ENCODE measurements at places on chromosomes 4 and X.

GRCh38 chrX:118156254-118156952, 39.8 kb upstream of the KLHL13 start:
- DNase-seq, result no peak

GRCh38 chr4:152515678-152516077, 20.2 kb downstream of the FBXW7 start:
- DNase-seq, result peak; percentile 68

DNA sequence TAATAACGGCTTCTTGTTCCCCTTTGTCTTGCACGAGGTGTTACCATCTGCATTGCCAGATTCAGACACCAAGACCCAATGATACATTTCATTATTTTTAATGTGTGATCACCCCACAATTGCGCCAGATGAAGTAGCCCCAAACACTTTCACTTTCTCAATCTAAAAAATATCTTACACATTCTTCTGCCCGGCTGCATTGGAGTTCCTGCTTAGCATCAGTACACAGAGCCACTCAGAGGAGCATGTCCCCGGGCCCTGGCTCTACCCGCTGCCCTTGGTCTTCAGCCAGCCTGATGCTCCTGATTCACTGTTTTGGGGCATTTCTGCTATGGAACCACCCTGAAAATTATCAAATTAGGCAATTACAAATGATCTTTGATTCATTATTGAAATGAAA, 66.0 kb upstream of the TENM3 start:
- no peak for DNase-seq

- no peak for DNase-seq
These were observed 10.1 kb downstream of the TKTL1 start for GRCh38 chrX:154305541-154306205.

- no peak for DNase-seq
These were observed 381.5 kb upstream of the GALNT7 start for GRCh38 chr4:172787111-172787510.

DNA sequence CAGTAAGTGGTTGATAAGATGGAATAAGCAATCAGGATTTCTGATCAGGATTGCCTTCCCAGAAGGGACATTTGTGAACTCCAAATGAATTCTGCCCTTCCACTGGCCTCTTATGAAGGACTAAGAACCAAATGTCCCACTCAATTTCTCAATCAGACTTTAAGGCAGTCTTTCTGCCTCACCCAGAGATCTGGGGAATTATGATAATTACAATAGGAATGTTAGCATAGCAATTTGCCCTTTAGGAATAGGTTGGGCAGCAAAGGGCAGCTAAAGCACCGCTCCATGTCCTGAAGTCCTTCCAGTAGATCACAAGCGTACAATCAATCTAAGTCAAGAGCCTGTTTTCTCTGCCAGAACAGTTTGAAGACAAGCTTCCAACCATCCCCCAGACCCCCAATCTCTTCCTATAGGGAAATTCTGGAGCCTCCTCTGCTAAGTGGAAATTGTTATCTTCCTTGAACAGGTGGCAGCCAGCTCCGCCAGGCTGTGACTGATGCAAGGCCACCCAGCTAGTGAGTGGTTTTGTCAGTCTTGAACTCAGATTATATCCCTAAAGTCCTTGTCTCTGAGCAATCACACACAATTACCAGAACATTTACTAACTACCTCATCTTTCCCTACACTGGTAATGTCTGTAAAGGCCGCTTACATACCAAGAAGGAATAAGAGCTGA, 18.6 kb downstream of the NKX3-2 start:
- DNase-seq, result no peak

- no peak for DNase-seq
These were observed 400.7 kb upstream of the FAT1 start for GRCh38 chr4:187124331-187124730.

GRCh38 chr4:182955411-182955810, 38.2 kb upstream of the DCTD start:
- DNase-seq, result no peak

- DNase-seq, result peak; percentile 83
These were observed 35.9 kb downstream of the NAP1L5 start for GRCh38 chr4:88661739-88662138.

DNA sequence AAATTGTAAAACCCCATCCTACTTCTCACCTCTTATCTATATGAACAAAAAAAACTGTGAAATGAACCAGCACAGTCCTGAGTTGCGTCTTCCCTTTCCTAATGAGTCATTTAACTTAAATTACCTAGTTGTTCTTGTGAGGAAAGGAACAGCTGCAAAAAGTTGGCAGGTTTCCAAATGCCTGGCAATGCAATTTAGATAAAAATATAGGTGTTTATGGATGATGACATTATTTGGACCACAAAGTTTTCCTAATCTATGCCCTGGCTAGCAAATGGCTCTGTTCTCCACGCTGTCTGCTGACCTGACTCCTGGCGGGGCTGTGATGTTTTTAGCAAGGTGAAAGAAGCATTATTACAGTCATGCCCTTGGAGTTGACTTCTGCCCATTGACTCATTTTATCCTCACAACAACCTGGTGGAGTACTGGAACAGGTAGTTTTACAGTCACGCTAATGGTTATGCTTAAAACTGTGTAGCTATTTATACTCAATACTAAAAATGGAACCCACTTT, 29.8 kb upstream of the RELL1 start:
- DNase-seq, result peak; percentile 23

DNA sequence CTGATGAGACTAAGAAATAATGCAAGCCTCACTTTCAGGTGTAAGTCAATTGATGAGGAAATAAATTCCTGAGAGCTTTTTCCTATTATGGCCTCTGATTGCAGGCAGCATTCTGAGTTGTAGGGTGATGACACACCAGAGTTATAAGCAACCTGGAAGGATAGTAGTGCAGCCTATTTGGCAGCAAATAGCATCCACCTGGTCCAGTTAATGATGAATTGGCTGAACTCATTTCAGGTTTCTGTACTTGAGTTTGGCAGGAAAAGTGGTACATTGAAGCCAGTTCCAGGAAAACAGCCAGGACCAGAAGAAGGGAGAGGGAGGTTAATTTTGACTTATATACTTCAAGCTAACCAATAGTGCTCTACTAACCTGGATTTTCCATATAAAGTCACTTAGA, 316.8 kb downstream of the NAF1 start:
- no peak for DNase-seq

DNA sequence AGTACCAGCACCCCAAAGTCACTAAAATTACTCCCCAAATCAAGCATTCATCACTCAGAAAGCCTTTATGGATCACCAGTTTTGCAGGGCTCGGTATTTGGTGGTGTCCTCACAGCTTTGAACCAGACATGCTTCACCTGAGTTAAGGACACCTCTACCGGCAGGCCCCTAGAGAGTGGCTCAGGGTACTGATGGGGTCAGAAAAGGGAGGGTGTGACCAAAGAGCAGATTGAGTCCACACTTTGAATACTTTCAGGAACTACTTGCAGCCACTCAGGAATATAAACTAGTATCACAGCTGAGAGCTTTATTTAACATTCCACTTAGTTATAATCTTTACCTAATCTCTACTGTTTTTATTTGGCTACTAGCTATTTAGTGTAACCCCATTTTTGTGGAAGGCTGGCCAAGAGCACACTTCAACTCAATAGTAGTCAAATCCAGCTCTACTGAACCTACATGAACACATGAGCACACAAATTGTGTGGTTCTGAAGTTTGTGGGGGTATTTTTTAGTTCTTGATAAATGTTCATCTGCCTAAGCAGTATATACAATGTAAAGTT, 109.6 kb upstream of the SPRY1 start:
- DNase-seq, result no peak

GRCh38 chrX:42496239-42496638, 281.7 kb downstream of the PPP1R2C start:
- DNase-seq, result no peak

DNA sequence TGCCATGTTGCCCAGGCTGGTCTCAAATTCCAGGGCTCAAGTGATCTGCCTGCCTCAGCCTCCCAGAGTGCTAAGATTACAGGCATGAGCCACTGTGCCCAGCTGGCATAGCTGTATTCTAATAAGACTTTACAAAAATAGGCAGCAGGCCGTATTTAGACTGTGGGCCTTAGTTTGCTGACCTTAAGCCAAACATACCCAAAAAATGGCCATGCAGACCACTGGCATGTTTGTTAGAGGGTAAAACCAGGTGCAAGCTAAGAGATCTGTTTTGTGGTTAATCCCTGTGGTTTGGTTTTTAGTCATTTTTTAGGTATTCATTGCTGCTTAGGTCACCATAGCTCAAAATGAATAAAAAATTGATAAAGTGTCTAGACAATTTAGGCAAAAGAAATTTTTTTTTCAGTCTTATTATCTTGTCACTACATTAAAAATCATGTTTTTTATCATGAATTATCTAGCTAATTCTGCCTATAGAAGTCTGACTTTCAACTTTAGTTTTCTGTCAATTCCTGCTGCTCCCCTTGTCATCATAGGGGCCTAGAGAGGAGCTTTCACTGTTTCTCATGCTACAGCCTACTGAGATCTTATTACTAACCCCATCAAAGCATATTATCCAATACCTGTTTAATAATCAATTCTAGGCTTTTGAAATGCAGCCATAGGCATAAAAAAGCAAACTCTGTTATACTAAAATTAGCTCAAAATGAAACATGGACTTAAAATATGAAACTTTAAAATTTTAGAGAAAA, 7.5 kb upstream of the SPINK2 start:
- peak; percentile 29 for DNase-seq

GRCh38 chr4:76813070-76813469, 84.9 kb downstream of the SOWAHB start:
- no peak for DNase-seq

DNA sequence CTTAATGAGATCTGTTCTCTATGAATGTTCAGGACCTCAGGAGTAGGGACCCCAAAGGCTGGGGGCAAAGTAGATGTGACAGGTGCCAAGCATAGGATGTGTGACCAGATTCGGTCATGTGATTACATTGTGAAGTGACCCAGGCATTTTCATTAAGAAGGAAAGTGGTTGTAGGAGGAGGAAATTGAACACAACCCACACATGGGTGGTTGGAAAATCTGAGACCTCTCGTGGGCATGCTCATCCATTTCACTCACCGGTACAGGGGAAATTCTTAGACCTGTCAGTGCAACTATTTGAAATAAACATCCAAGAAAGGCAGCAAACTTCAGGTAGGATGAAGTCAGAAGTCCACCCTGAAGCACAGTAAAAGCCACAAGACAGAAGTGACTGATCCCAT, 43.5 kb upstream of the CD99 start:
- DNase-seq, result no peak

DNA sequence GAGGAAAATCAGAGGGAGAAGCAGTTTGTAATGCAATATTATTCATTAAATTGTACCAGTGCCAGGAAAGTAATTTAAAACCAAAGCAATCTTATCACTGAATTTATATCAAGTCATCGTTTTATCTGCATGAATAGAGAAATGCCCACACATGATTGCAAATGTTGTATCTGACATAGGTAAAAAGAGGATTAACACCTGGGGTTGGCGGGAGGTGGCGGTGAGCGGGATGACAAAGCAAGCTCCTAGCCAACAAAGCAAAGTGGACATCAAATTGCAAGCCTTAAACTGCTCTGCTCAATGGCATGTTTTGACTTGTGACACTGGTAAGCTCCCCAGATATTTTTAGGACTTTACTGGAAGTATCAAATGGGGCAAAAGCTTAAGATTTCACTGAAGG, 16.4 kb downstream of the HPGD start:
- no peak for DNase-seq

DNA sequence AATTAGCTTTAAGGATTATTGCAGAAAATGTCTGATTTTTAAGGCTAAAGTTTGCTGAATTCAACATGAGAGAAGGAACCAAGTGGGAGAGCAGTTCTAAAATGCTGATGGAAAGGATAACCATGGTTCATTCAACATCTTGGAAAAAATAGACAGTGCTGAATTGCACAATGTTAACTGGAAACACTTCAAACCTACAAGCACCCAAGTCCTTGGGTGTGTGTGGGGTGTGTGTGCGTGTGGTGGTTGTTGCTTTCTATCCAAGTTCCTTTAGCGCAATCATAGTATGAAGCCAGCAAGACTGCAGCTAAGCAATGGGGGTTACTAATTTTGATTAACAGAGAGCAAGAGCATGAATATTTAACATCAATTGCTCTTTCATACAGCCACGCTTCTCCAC, 29.3 kb upstream of the SCOC start:
- no peak for DNase-seq

GRCh38 chrX:141415889-141416288, 168.6 kb downstream of the SPANXA1 start:
- no peak for DNase-seq

- no peak for DNase-seq
These were observed 200.0 kb upstream of the MAOA start for GRCh38 chrX:43456063-43456462.

DNA sequence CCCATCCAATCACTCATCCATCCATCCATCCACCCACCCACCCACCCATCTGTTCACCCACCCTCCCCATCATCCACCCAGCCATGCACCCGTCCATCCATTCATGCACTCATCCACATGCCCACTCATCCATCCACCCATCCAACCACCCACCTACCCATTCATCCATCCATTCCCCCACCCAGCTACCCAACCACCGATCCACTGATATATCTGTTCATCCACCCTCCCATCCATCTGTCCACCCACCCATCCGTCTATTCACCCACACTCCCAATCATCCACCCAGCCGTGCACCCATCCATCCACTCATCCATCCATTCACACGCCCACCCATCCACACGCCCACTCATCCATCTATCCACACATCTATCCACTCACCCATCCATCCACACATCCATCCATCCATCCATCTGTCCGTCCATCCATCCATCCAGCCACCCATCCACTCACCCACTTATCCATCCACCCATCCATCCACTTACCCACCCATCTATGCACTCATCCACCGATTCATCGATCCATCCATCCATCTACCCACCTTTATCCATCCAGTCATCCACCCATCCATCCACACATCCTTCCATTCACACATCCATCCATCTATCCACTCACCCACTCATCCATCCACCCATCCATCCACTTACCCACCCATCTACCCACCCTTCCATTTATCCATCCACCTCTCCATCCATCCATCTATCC, 28.4 kb downstream of the ASMTL start:
- no peak for DNase-seq

DNA sequence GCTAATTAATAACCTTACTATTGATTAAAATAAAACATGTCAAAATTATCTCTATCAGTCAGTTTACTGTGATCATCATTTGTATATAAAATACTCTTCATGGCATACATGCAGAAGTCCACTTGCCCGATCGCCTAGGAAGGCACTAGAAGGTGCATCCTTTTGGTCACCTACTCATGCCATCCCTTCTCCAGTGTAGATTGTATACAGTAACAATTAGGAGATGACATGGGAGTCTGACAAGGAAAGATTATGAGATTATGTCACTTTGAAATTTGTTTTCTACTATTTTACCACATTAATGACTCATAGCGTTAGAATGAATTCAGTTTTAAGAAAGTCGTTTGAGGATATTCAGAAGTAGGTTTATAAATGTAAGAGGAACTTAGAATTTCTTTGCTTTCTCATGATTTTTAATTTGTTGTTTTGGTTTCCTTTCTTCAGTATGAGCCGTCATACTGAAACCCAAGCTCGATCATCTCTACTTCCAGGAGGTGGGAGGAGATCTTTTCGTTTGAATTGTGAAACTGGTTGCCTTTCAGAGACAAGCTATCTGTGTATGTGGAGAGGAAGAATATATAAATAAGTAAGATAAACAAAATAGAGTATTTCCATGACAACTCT, 51.1 kb upstream of the UNC5C start:
- no peak for DNase-seq

- DNase-seq, result peak; percentile 5
These were observed 46.4 kb downstream of the PAGE2 start for GRCh38 chrX:55135171-55135570.

GRCh38 chr4:38943343-38943742, 75.7 kb downstream of the FAM114A1 start:
- DNase-seq, result peak; percentile 48

Measured in HCEC 1CT (cell line).